ENCODE measurements at places on chromosomes 1 and 21. TPM values are rescaled to one million over a fixed set of nuclear protein-coding genes. Genes with fewer than 3 reads are reported as not detected.

- DNase-seq, result peak; percentile 78
Measured at GRCh38 chr1:235069577-235070563, 58.8 kb downstream of the TOMM20 start.

DNA sequence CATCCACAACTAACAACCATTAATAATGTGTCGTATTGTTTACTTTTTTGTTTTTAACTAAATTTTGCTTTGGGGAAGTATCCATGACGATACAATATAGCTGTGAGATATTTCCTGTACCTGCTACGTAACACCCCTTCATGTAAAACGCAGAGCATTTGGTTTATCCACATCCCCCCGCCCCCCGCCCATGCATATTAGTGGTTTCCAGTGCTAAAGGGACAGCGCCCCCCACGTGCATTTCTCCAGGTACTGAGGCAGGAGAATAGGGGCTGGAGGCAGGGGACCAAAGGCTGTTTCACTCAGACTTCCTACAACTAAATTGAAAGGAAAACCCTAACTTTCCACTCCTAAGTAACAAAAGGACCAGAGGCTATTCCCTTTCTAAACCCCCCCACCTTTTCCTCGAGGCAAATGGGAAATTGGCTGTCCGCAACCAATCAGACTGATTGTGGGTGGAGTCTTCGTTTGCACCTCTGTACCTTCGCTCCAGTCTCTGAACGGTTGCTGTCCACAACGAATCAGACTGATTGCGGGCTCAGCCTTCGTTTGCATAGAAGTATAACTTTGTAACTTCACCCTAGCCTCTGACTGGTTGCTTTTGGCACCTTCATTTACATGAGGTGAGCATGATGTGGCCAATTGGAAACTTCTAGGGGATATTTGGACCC, 12.2 kb upstream of the RIPK4 start:
- DNase-seq, result no peak

DNA sequence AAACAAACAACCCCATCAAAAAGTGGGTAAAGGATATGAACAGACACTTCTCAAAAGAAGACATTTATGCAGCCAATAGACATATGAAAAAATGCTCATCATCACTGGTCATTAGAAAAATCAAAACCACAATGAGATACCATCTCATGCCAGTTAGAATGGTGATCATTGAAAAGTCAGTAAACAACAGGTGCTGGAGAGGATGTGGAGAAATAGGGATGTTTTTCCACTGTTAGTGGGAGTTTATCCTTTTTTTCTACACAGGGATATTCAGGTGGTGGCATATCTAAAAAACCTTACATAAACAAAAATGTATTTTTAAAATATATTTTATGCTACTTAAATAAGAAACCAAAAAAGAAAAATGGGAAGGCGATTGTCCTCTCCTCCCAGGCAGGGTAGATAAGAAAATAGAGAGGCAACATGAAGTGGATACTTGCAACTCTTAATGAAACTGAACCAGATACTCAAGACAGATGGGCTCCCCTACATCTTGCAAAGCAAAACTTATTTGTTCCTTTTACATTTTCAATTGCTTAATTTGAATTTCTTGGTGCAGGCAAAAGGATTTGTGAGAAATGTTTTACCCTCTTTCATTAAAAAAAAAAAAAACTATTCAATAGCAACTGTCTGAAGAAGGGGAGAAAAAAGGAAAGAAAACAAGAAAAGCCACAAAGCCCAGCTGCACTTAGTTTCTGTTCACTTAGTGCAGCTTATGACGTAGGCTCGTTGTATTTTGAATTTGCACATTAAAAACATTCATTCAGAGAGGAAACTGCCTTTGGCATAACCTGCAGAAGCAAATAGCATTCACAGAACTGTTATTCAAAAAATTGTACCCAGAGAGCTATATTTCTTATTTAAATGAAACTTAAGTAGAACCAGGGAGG, 36.9 kb upstream of the RGS1 start:
- DNase-seq, result no peak

DNA sequence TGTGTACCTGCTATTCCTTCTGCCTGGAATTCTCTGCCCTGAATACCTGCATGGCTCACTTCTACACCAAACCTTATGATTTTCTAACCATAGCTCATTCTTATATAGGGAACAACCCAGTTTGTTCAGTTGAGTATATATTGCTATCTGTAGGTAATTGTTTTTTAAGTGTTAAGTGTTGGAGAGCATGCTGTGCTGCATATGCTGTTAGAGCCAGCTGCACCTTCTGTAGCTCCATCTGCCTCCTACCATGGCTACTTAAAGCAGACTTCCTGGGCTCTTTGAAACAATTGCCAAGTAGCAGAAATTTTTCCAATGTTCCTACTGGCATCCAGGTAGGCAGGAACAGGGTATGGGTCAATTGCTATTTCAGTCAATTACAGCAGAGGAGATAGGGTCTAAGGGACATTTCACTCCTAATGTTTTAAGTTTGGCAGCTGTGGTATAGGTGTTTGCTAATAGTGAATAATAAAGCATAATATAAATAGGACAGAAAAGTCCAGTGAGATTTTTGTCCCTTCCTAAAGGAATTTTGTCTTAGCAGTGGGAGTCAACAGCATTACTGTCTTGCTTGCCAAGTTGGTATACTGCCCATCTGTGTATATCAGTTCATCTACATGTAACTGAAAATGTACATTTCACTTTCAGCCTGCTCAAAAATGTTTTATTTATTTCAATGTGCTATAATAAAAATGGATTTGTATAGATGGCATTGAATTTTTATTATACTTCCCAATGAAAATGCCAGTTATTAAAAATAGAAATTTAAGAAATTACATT, 34.0 kb upstream of the C1orf115 start:
- no peak for DNase-seq

Gene USH2A
- total RNA-seq, result not detected
